ENCODE measurements at places on chromosomes 16 and 17. TPM values are rescaled to one million over a fixed set of nuclear protein-coding genes. Genes with fewer than 3 reads are reported as not detected.

GRCh38 chr16:69476920-69477443 is 52.6 kb downstream of the CYB5B start:
- DNase-seq: no peak
- no peak overlapping the region for H3K4me3 ChIP-seq
- peaks cover 28% of the 10 kb centered on the region for H3K4me1 ChIP-seq
- no peaks in the 10 kb centered on the region for H3K27me3 ChIP-seq

GRCh38 chr16:80974649-80975376 is 31.9 kb downstream of the CMC2 start:
- H3K4me1 ChIP-seq: no peaks in the 10 kb centered on the region
- H3K27ac ChIP-seq: no peak overlapping the region
- no peaks in the 10 kb centered on the region for H3K27me3 ChIP-seq
- no peak for DNase-seq

DNA sequence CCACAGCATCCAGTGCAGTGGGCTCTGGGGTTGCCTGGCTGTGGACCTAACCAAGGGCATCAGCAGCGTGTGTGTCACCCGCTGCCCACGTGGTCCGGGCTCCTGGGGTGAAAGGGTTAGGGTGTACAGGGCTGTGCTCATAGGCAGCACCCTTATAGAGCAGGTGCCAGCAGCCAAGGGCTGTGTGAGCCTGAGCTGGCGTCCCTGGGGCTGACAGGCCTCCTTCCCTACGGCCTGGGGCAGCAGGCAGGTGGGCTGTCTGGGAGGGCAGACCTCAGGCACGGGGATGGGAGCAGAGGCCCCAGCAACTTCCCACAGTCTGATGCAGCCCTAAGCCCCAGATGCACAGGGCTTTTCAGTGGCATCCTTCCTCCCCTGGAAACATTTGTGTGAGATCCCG is 13.9 kb downstream of the CD300A start:
- no peaks in the 10 kb centered on the region for H3K36me3 ChIP-seq
- H3K4me3 ChIP-seq: no peak overlapping the region
- no peak overlapping the region for H3K27ac ChIP-seq
- DNase-seq: no peak

DNA sequence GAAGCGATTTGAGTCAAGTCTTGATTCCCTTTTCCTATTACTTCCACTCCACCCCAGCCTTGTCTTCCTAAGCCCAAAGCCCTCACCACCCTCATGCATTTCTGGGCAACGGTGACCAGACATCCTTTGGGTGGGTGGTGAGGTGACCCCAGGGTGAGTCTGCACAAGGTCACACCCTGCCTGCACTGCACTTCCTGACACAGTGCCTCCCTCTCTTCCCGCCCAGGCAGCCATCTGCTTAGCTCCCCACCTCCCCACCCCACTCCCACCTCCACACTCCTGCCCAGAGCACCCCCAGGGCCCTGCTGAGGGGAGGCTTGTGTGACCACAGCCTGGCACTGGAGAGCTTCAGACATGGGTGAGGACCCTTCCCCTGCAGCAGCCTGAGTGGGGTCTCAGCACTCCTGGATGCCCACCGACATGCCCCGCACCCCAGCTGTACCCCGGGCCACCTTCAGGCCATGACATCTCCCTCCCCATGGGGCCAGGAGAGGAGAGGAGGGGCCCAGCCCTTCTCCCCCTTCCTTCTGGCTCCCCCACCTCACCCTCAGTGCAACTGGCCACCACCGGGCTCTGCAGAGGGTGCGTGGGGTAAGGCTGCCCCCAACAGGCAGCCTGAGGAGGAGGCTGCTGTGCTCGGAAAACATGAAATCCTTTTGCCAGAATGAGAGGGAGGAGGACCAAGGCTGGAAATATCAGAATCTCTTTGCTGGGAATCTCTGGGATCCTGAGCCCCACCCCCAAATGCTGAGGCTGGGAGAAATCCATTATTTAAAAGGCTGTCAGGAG is 68.6 kb downstream of the CCT6B start:
- H3K36me3 ChIP-seq: no peaks in the 10 kb centered on the region
- peaks cover 34% of the 10 kb centered on the region for H3K27me3 ChIP-seq
- no peak overlapping the region for H3K27ac ChIP-seq
- H3K4me3 ChIP-seq: no peak overlapping the region

- no peak overlapping the region for H3K4me3 ChIP-seq
- H3K27me3 ChIP-seq: peaks cover 3% of the 10 kb centered on the region
- no peaks in the 10 kb centered on the region for H3K36me3 ChIP-seq
- H3K27ac ChIP-seq: no peak overlapping the region
- no peak for DNase-seq
- no peaks in the 10 kb centered on the region for H3K4me1 ChIP-seq
Measured at GRCh38 chr17:39965017-39965699, 2.4 kb downstream of the GSDMA start.

- H3K27ac ChIP-seq: no peak overlapping the region
- peaks cover 39% of the 10 kb centered on the region for H3K4me1 ChIP-seq
- no peak for DNase-seq
- H3K36me3 ChIP-seq: no peaks in the 10 kb centered on the region
- no peaks in the 10 kb centered on the region for H3K27me3 ChIP-seq
Measured at GRCh38 chr17:27520491-27521185, 64.4 kb downstream of the KSR1 start.

DNA sequence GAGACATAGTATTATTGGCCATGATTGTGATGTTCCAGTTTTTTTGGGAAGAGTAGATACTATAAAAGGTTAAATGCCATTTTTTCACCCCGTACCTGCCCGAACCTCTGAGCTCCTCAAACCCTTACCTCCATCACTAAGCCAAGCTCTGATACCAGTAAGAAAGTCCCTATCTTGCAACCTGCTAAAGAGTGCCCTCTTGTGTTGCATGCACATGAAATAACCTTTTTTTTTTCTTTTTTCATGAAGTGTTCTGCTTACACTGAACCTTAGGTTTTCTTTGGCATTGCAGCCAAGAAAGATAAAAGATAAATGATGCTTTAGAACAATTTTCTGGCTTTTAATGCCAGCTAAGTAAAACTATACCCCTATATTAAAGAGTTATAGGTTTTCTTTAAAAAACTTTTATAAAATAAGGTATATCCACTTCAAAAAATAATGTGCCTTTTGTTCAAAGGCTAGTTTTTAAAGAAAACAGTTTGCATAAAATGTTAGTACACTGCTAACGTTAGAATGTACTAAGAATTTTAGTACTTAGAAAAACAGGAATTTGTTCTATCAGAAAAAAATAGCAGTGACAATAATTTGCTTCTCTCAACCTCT is 295.3 kb upstream of the PMFBP1 start:
- H3K4me3 ChIP-seq: no peak overlapping the region
- H3K27me3 ChIP-seq: no peaks in the 10 kb centered on the region
- no peaks in the 10 kb centered on the region for H3K4me1 ChIP-seq
- no peak for DNase-seq
- no peaks in the 10 kb centered on the region for H3K36me3 ChIP-seq

- DNase-seq: no peak
- H3K4me3 ChIP-seq: no peak overlapping the region
- H3K27me3 ChIP-seq: no peaks in the 10 kb centered on the region
- no peaks in the 10 kb centered on the region for H3K36me3 ChIP-seq
- peaks cover 9% of the 10 kb centered on the region for H3K4me1 ChIP-seq
Measured at GRCh38 chr17:68324114-68324513, 32.8 kb downstream of the ARSG start.

- DNase-seq: no peak
- no peaks in the 10 kb centered on the region for H3K36me3 ChIP-seq
- no peaks in the 10 kb centered on the region for H3K27me3 ChIP-seq
- H3K4me1 ChIP-seq: peaks cover 10% of the 10 kb centered on the region
- H3K4me3 ChIP-seq: no peak overlapping the region
Measured at GRCh38 chr17:66543526-66543925, 241.1 kb downstream of the PRKCA start.

GRCh38 chr16:2478279-2478678 is 3.4 kb downstream of the TBC1D24 start:
- peaks cover 60% of the 10 kb centered on the region for H3K4me1 ChIP-seq
- H3K27ac ChIP-seq: no peak overlapping the region
- no peak for DNase-seq
- H3K4me3 ChIP-seq: no peak overlapping the region
- H3K36me3 ChIP-seq: no peaks in the 10 kb centered on the region

- no peak overlapping the region for H3K27ac ChIP-seq
- DNase-seq: no peak
- H3K27me3 ChIP-seq: peaks cover 6% of the 10 kb centered on the region
- no peak overlapping the region for H3K4me3 ChIP-seq
- no peaks in the 10 kb centered on the region for H3K36me3 ChIP-seq
Measured at GRCh38 chr16:19967561-19967960, 82.9 kb upstream of the GPRC5B start.

DNA sequence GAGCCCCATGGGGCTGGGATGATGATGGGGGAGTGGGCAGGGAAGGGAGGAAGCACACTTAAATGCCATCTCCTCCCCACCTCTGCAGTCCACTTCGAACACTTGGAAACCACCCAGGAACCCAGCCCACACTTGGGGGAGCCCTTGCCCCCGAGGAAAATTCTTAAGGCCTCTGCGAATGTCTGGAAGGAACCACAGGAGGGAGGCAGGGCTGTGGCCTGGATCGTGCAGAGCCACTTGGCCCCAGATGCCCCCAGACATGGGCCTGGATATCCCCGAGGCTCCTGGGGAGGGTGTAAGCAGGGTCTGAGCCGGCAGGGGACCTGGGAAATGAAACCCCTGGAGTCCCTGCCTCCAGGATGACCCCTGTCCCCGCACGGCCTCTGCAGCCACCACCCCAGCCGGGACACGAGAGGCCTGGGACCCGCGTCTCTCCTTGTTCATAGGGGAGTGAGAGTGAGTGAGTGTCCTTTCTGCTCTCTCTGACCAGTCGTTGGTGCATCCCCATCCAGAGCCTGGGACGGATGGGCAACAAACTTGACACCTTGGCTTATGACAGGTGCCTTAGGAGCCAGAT is 11.8 kb upstream of the MTSS2 start:
- no peaks in the 10 kb centered on the region for H3K27me3 ChIP-seq
- no peak overlapping the region for H3K4me3 ChIP-seq
- no peaks in the 10 kb centered on the region for H3K36me3 ChIP-seq
- DNase-seq: no peak
- peaks cover 100% of the 10 kb centered on the region for H3K4me1 ChIP-seq

- peaks cover 68% of the 10 kb centered on the region for H3K36me3 ChIP-seq
- H3K4me3 ChIP-seq: no peak overlapping the region
- no peak for DNase-seq
- no peaks in the 10 kb centered on the region for H3K4me1 ChIP-seq
Measured at GRCh38 chr17:36993227-36993626, 44.5 kb downstream of the AATF start.

DNA sequence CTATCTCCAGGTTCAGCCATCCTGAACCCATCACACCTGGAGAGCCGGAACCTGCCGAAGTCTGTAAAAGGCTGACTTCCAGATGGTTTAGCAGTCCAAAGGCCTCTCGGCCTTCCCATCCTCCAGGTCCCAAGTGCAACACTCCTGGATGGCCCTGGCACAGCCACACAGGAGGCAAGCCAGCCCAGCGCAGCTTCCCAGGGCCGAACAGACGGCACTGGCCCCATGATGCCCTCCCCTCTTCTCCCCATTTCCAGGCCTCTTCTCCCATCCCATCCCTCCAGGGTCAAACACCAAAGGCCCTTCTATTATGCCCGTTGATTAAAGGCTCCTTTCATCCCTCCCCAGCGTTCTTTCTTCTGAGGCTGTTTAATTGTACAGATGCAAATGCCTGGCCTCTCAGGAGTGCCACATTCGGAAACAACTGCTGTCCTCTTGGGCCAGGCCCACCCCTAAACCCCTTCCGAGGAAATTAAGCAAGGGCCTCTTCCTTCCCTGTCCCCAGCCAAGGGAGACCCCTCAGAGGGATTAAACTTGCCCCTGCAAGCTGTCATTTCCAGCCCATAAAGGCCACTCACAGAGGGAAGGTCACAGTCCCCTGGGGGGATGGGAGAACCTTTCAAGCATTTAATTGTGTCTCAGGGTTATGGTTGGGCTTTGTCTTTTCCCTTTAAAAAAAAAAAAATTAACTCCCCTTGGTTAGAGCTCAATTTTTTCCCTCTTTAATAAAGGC is 30.8 kb downstream of the AXIN2 start:
- no peak overlapping the region for H3K4me3 ChIP-seq
- no peaks in the 10 kb centered on the region for H3K27me3 ChIP-seq
- H3K36me3 ChIP-seq: peaks cover 67% of the 10 kb centered on the region
- H3K27ac ChIP-seq: no peak overlapping the region

DNA sequence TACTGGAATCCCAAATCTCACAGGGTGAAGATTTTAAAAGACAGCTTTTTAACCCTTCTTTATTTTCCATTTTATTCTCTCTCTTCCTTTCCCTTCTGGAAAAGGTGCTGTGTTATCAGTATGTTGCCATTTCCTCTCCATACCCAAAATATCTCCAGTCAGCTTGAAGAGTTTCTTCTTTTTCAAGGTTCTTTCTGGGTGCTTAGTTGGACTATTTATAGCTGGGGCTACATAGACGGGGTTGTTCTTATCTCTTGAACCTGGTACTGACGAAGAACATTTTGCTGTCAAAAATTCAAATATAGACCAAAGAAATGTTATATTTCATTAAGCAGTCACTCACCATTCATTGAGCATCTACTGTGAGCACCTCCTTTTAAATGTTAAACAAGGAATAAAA is 48.6 kb downstream of the IST1 start:
- DNase-seq: no peak
- H3K27ac ChIP-seq: no peak overlapping the region
- H3K36me3 ChIP-seq: no peaks in the 10 kb centered on the region

DNA sequence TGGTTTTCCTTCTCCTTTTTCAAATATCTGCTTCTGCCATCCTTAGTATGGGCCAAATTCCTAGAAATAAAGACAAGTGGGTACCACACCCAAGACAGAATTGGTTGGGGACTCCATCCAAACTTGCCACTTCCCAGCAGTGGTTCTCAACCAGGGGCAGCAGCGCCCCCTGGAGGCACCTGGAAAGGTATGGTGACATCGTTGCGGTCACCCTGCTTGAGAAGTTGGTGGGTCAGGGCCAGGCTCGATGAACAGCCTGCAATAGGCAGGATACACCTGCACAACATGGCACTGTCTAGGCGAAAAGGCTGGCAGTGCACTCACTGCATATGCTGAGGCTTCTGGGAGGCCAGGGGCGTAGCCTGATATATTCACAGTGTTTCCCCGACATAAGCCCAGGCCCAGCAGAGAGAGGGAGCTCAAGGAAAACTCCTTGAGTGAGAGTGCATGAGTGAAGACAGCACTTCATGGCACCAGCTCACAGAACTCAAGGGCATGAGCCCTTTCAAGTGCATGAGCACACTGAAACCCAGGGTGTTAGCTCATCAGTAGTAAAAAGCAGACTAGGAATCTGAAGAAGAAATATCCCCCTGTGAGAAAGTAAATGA is 57.7 kb downstream of the CMC2 start:
- H3K27me3 ChIP-seq: no peaks in the 10 kb centered on the region
- no peaks in the 10 kb centered on the region for H3K4me1 ChIP-seq
- no peak for DNase-seq
- H3K36me3 ChIP-seq: no peaks in the 10 kb centered on the region
- H3K4me3 ChIP-seq: no peak overlapping the region
- H3K27ac ChIP-seq: no peak overlapping the region

The CIITA gene
- 35.2 TPM for total RNA-seq

The TPSAB1 gene
- total RNA-seq: 36.8 TPM

The CCNF gene
- total RNA-seq: 12.3 TPM

The BIRC5 gene
- total RNA-seq: 4.6 TPM

The CLEC18A gene
- total RNA-seq: 0.87 TPM

The SLX1B gene
- 41.9 TPM for total RNA-seq

The DNAI2 gene
- not detected for total RNA-seq

The SRCIN1 gene
- 20.1 TPM for total RNA-seq

The NACA2 gene
- not detected for total RNA-seq

The CACNG5 gene
- total RNA-seq: not detected

The TEX19 gene
- not detected for total RNA-seq

The NOD2 gene
- total RNA-seq: 33.8 TPM

The NPW gene
- 5.6 TPM for total RNA-seq

The SKAP1 gene
- total RNA-seq: not detected

The DRG2 gene
- 35.0 TPM for total RNA-seq

The PLA2G10 gene
- not detected for total RNA-seq

Data from suprapubic skin (tissue), 4 donors.